ENCODE measurements at places on chromosomes 3 and 15.

- peak; percentile 11 for DNase-seq
Observed at GRCh38 chr3:81419228-81419627, 342.2 kb downstream of the GBE1 start.

DNA sequence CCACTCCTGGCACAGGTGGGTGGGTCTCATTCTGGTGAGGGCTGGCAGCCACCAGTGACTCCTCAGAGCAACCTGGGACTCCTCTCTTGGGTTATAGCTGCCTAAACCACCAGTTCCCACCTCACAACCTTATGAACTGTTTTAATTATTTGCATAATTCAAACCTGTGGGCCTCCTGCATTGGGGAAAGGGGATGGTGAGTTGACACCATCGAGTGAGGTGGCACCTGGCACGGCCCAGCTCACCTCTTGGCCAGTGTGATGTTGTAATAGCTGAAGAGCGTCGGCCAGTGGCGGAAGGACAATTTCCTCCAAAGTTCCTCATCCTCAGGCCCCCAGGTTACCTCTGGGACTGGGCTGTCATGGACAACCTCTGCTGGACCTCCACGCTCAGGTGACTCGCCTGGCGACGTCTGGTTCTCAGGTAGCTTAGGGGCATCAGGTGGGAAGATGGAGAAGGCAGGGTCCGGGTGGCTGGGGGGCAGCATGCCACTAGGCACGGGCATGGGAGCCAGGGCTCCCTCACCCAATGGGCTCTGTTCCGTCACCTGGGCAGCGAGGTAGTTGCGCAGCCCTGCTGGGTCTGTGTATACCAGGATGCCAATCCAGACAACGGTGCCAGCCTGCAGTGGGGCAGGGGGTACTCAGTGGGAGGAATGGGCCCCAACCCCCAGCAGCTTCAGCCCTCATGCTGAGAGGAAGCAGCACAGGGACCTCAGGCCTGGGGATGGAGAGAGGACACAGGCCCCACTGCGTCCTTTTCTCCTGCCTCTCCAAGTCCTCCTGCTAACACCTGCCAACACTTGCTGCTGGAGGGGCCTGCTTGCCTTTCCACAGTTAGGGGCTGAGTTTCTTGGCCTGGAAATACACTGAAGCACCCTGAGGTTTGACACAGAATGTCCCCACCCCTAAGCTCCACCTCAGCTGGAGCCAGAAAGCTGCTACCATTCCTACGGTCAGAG, 38.5 kb downstream of the PTPN23 start:
- DNase-seq = no peak

DNA sequence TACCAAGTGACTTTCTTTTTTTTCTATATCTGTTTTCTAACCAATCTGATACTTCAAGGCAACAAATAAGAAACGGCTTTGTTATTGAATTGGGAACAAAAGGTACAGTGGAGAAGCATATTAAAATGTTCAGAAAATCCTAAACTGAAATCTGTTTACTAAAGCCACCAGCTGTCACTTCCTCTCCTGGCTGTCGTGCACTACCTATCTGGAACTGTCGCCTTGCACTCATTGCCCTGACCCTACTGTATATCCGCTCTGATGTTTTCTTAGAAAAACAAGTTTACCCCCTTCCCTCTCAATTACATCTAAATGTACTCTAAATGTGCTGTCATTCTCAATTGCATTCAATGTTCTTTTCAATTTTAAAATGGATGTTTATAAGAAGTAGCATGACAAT, 439.8 kb upstream of the ARRDC4 start:
- no peak for DNase-seq

DNA sequence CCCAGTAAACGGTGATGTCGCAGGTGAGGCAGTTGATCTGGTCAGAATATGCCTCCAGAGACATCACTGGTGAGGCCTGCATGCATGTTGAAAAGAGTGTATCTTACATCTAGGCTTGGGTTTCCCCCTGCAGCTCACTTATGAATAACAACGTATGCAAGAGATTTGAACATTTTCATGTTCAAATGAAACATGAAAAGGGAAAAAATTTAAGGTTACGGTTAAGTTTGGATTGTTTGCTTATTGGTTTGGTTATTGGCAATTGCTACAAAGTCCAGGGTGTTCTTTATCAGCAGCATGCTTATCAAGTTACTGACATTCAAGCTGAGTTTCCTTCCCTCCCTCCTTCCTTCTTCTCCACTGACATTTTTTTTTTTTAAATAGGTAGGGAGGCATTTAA, 123.2 kb downstream of the IGF1R start:
- DNase-seq = no peak

- no peak for DNase-seq
Observed at GRCh38 chr3:53074366-53074696, 28.5 kb upstream of the SFMBT1 start.

DNA sequence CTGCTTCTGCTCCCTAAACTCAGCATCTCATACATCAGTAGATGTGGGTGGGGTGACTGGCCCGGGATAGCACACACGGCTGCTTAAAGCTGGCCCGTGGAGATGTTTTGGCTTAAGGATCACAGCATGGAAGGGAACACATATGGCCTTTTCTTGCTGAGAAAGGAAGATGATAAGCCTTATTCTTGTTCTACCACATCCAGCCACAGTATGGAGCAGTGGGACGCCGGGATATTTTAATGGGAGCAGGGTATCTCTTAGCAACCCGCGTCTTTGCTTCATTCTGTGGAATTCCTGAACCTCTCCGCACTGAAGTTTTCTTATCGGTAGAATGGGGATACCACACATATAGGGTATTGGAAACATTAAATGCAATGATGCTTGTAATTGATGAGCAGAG, 94.1 kb upstream of the PROK2 start:
- no peak for DNase-seq

DNA sequence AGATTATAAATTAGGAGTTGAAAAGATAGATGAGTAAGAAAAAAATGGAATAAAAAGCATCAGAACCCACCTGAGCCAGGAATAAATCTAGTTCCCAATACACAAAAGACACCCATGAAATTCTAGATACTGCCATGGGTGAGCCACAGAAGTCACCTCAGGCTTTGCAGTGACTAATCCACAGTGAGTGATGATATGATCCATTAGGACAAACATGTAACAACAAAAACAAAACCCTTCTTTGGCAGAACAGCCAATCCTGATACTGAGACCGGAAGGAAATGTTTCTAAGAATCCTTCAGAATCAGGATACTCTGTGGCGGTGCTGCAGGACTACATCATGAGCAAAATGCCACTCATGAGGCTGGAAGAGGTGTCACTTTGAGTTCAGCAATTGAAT, 15.0 kb upstream of the MINDY4B start:
- DNase-seq = peak; percentile 26

GRCh38 chr3:146739203-146739671, 134.1 kb upstream of the PLSCR5 start:
- DNase-seq = no peak

DNA sequence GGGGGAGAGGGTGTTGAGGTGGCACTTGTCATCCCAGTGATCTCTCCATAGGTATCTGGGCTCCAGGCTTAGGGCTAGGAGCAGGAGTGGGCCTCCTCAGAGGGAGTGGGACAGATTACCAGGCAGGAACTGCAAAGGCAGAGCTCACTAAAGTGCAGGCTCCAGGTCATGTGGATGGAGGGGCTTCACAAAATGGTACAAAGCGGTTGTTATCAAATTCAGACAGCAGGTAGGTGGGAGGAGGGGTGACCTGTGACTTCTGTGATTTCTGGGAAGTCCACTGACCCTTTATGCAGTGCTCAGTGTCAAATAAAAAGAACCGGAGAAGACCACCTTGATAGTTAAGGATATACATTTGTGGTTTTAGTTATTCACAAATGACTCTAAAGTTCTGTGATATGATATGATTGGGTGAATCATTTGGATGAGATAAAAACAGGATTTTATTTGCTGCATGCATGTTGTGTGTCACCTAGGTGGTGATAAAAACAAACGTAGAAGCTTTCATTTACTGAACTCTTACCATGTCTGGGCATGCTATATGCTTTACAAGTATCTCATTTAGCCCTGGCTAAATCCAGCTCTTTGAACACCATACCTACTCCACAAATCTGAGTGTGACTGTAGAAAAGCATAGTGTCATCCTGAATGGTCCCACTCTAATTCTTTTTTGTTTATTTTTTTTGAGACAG, 20.2 kb downstream of the ST6GAL1 start:
- no peak for DNase-seq

- no peak for DNase-seq
Observed at GRCh38 chr15:94467034-94467433, 235.7 kb downstream of the MCTP2 start.

DNA sequence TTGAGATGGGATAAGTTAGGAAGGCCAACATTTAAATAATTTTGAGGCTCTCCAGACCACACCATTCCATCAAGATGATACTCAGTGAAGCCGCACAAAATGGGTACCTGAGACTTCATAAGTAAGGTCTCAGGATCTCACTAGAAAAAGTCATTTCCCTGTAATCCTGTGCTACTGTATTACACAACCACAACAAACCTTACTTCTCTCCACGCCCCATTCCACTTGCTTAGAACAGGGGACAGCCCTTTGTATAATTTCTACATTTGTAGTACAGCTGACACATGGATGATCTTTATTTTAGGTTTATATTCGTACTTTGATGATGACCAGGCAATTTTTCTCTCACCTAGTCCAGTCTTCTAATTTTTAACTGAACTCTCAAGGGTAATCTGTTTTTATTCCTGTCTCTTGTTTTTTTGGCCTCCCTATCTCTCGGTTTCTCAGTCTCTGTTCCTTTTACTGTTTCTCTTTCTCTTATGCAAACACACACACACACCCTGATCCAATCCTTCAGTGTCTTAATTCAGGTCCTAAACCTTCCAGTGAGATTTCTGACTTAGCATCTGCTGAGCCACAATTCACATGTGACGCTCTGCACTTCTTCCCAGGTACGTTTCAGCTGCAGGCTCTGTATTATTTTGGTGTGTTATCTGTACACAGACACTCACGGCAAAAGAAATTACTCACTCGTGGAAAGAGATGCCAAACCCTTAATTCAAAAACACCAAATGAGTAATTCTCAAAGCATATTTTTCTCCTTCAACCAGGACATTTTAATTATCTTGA, 223.2 kb upstream of the THBS1 start:
- DNase-seq = peak; percentile 42

DNA sequence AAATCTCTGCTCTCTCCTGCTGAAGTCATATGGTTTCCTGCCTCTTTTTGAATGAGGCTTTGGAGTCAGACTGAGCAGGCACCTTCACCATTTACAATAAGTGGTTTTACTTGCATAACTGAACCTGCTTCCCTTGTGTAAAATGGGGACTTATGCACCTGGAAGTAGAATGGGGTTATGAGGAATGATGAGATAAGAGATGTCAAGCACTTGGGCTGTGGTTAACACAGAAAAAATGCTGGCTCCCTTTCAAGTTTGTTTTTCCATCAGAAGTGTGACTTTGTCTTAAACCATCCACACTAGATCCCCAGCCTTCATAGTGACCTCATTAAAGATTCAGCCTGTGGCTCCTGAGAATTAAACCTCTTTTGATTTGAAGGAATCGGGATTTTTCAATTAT, 5.2 kb downstream of the EXOSC7 start:
- DNase-seq = no peak

- no peak for DNase-seq
Observed at GRCh38 chr3:14861031-14861430, 42.3 kb downstream of the FGD5 start.

GRCh38 chr15:49315391-49315823, 107.6 kb upstream of the FGF7 start:
- no peak for DNase-seq

DNA sequence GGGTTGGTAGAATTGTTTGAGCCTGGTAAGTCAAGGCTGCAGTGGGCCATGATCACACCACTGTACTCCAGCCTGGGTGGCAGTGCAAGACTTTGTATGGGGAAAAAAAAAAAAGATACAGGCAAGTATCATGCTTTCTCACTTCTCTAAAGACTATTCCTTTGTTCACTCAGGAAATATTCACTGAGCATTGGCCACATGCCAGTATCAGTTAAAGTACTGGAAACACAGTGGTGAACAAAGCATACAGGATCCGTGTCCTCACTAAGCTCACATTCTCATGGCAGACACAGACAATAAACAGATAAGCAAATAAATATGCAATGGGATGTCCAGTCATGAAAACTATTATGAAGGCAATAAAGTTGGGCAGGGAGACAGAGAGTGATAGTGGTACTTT, 5.1 kb upstream of the MTHFS start:
- no peak for DNase-seq

DNA sequence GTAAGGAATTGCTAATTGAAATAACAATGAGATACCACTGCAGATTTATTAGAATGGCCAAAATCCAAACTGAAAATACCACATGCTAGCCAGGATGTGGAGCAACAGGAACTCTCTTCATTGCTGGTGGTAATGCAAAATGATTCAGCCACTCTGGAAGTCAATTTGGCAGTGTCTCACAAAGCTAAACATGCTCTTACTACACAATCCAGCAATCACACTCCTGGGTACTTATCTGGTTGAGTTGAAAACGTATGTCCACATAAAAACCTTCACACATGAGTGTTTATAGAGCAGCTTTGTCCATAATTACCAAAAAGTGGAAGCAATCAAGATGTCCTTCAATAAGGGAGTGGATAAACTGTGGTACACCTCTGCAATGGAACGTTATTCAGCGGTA, 113.3 kb downstream of the SMAD6 start:
- peak; percentile 86 for DNase-seq

DNA sequence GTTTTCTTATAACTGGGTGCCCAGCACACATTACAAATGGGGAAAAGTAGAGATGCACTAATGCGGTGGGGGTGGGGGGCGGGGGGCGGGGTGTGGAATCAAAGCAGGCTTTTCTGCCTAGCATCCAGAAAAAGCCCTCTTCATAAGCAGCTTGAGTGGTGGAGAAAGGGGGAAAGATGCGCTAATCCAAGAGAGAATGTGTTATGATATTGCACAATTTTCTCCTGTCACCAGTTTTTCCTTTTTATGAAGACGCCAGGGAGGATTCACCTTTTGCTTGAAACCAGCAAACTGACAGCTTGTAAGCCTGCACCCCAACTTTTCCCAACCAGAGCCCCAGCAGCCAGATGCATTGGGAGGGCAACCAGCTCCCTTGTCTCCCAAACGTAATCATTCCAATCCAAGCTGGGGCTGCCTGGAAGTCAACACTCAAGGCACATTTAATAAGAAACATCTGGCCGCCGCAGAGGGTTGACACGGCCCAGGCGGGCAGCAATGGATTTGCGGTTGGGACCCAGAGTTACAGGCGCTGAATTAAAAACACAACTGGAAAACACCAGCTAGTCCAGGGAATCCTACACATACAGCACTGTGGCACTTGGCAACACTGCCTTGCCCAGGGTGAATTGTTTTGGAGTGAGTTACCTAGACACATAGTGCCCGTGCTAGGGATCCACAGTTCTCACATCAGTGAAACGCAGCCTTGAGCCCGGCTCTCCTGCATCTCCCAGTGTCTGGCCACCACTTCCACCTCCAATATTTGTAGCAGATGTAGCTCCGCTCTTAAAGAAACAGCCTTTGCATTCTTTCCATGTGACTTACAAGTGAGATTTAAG, 218.5 kb upstream of the PRICKLE2 start:
- peak; percentile 64 for DNase-seq

- DNase-seq = peak; percentile 6
Observed at GRCh38 chr15:35170207-35170606, 85.1 kb upstream of the NANOGP8 start.

DNA sequence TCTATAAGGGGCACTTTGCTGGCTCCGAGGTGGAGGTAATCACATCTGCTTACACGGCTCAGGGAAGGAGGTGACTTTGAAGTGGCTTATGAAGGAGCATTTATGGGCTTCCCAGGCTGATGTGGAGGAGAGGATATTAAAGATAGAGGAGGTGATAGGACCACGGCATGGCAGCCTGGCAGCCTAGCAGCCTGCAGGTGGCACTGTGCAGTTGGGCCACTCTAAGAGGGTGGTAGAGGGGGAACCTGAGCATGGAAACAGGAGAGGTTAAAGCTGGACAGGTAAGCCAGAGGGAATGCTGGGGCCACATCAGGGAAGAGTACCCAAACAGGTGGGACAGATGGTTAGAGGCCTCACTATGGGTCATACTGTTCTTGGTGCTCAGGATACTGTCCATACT, 375.0 kb downstream of the WDR72 start:
- no peak for DNase-seq
